ENCODE measurements at places on chromosomes 3 and 15.

DNA sequence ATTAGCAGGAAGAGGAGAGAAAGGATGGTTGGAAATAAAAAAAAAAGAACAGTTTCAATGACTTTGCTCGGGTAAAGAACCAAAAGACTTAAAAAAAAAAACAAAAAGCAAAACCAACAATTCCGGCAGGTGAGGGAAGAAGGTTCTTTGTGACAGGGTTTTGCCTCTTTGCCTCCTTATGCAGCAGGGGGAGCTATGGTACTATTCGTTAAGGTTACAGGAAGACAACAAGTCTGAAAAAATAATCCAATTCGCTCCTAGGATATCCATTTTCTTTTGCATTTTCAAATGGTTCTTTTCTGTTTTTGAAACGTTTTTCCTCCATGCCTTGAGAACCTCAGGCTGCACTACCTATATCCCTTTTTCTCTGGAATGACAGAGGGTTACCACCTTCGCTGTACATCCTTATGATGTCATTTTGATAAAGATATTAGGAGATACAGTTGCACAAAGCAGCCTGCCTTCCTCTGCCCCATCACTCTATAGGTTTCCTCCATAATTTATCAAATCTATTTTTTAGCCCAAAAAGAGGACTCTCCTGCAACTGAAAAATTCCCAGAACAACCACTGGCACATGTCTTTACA is 55.0 kb downstream of the CFAP20DC start:
- peak; percentile 46 for DNase-seq

GRCh38 chr15:69750253-69750652 is 297.6 kb downstream of the RPLP1 start:
- DNase-seq, result no peak

- no peak for DNase-seq
Observed at GRCh38 chr3:22952860-22953259, 250.3 kb upstream of the UBE2E2 start.

GRCh38 chr3:37029111-37029510 is 35.8 kb downstream of the MLH1 start:
- no peak for DNase-seq

- peak; percentile 87 for DNase-seq
Observed at GRCh38 chr15:64247906-64248541, 85.2 kb upstream of the PPIB start.

GRCh38 chr3:172173316-172174254 is 134.2 kb downstream of the FNDC3B start:
- no peak for DNase-seq

GRCh38 chr3:8223766-8224165 is 277.9 kb upstream of the LMCD1 start:
- DNase-seq, result no peak

DNA sequence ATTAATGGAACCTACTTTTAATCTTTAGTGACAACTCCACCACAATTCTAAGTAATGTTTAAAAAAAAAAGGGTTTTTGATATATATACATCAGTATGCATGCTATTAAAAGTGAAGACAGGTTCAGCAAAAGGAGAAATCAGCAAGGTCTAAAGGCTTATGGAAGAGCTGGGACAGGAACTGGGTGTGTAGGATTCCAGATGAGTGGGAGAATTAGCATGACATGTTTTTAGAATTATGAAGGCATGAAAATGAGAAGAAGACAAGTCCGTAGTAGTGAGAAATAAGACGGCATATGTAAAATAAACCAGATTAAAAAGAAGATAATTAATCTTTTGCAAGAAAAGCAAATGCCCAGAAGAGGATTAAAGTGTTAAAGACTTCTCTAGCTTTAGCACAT is 52.0 kb downstream of the CBLB start:
- no peak for DNase-seq

DNA sequence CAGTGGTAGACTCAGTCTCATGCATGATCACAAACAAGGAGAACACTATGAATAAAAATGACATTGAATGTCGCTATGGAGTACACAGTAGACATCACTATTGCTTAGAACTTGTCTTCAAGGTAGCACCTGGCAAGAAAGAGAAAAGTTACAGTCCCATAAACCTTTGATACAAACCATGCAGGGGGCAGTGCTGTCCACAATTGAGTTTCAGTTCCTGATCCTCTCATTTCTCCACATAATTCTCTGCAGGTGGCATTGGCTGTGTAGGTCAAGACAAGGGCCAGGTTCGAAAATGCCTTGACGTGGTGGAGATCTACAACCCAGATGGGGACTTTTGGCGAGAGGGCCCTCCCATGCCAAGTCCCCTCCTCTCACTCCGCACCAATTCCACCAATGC is 47.9 kb downstream of the KBTBD12 start:
- no peak for DNase-seq

DNA sequence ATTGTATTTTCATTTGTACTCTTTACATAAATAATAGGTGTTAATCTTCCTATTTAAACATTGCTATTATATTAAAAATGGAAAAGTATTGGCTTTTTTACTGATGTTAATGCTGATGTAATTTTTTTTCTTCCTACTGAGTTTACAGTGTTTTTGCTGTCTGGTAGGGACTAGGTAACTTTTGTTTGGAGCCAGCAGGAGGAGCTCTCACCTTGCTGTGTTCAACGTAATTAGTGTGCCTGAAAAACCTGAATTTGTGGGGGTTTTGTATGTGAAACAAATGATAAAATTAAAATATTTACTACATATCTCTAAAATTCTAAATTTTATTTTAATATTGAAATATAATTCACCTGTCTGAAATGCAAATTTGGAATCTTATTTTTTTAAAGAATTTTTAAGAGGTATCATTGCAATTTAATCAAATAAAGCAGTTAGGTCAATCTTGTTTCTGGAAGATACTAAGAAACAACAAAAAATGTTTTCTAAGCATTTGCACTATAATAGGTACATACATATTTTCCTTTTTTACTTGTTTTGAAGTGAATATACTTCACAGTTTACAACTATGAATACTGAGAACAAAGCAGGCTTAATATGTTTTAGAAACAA is 48.8 kb downstream of the EPHA6 start:
- DNase-seq, result peak; percentile 13

GRCh38 chr3:185188816-185189215 is 36.0 kb upstream of the C3orf70 start:
- DNase-seq, result no peak

- DNase-seq, result no peak
Observed at GRCh38 chr15:41897363-41897799, 3.5 kb upstream of the SPTBN5 start.

GRCh38 chr3:194028434-194029004 is 107.4 kb upstream of the HES1 start:
- no peak for DNase-seq

- no peak for DNase-seq
Observed at GRCh38 chr3:58013973-58014649, 5.9 kb downstream of the FLNB start.

- no peak for DNase-seq
Observed at GRCh38 chr3:25178672-25179071, 249.4 kb upstream of the RARB start.

Measured in RWPE1 (cell line).